Colonic mucosa (tissue), 4 donors: ENCODE measurements at places on chromosomes 12 and 14.

DNA sequence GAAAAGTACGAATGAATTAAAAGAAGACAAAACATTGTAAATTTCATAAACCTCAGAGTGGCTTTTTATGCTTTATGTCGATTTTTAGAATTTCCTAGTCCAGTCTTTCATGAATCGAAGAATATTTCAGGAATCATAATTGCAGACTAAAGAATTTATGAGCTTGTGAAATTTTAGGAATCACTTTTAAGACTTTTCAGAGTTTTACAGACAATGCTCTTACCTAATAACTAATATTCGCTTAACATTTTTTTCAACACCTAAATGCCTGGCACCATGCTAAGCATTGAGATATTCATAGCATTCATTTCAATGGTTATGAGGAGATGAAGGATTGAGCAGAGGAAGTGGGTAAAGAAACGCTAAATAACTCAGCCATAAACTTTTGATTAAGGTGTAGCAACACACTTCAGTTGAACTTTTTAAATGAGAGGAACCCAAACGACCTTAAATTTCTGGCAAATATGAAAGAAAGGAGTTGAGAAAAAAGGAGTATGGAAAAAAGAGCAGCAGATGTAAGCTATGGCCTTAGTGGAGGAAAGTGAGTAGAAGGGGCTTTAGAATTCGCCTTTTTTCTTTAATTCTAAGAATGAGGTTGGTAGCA, 739 bp upstream of the USP44 start:
- no peak for DNase-seq

DNA sequence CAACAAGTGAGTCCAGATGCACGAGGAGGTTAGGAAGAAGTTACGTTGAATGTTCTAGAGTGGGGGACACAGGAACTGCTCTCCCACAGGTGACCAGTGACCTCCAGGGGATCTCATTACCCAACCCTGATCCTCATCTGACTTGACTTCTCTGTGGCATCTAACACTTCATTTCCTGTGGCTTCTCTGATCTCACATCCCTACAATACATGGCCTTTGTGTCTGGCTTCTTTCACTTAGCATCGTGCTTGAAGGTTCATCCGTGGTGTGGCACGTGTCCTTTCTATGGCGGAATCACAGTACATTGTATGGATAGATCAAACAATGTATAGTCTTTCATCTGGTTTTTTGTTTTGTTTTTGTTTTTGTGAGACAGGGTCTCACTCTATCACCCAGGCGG, 19.3 kb downstream of the CFAP251 start:
- no peak for DNase-seq

GRCh38 chr14:95240859-95241813, 78.6 kb downstream of the CLMN start:
- no peak for DNase-seq

DNA sequence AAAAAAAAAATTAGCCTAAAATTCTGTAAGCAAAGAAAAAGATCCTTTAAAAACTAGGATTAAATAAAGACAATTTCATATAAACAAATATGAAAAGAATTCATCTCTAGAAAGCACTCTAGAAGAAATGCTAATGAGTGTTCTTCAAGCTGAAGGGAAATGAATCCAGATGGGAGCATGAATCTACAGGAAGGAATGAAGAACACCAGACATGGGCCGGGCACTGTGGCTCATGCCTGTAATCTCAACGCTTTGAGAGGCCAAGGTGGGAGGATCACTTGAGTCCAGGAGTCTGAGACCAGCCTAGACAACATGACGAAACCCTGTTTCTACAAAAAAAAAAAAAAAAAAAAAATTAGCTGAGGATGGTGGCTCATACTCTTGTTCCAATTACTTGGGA, 297.2 kb downstream of the FBXL14 start:
- DNase-seq: no peak
